ENCODE measurements at places on chromosomes 13 and 19.

GRCh38 chr19:32166238-32166637, 179.2 kb upstream of the ZNF507 start:
- no peak for DNase-seq

GRCh38 chr13:36341718-36342117, 4.5 kb downstream of the SPART start:
- DNase-seq, result no peak

DNA sequence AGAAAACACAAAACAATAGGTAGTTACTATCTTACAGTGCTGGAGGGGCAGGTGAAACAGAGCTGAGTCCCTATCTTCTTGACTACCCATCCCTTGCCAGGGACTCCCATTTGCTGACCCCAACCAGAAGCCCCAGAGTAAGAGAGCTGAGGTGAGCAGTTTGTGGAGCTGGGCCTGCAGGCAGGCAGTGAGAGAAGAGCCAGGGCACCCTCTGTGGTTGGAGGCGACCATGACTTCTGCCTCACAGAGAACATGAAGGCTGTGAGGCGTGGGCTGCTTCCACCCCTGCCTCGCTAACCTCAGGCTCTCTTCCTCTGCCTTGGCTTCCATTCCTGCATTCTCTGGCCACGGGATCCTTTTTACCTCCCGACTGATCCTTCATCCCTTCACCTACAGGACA, 47.5 kb upstream of the RNF113B start:
- no peak for DNase-seq

DNA sequence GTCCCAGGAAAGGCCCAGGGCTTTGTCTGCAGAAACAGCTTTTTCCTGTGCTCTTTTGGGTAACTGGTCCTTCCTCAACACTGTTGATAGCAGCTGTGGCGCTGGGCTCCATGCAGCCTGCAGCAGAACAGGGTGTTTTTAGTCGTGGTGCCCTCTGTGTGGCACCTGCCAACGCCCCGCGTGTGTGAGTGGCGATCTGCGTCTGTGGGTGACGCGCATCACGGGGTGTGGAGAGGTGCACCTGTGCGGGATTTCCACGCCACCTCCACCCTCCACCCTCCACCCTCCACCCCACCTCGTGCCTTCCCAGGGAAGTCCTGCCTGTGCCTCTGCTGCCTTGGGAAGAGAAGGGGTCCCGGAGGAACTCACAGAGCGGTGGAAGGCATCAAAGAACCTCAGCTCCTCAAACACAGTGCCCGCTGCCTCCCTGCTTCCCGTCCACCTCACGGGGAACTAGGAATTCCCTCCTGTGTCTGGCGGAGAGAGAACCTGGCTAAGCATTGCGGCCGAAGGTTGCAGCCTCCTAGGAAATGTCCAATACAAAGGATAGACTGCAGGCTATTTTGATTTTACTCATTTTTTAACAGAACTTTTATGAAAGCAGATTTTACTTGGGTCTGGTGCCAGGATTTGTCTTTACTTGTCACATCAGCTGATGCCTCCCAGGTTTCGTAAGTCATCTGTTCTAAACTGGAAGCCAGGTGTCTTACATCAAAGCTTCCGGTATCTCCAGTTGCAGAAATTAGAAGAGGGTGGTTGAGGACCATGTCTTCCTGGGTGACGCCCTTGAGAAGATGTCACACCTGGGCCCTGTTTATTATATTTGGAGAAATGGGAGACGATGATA, 84.0 kb downstream of the ATP11A start:
- DNase-seq, result no peak

DNA sequence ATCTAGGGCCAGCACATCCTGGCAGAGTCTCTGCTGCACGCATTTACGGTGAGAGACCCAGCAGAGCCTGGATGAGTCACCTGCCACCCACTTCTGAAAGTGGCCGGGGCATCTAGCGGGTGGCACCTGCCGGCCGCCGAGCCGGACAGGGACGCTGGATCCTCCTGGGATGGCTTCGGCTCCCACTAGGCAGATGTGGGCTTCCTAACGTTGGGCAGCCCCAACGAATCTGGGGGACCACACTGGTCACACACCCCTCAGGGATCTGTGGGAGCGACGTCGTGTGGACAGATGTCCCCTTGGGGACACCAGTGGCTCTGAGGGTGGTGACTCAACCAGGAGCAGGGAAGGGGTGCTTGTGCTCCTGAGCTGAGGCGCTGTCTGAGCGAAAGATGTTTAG, 32.2 kb downstream of the TMEM255B start:
- DNase-seq, result no peak

DNA sequence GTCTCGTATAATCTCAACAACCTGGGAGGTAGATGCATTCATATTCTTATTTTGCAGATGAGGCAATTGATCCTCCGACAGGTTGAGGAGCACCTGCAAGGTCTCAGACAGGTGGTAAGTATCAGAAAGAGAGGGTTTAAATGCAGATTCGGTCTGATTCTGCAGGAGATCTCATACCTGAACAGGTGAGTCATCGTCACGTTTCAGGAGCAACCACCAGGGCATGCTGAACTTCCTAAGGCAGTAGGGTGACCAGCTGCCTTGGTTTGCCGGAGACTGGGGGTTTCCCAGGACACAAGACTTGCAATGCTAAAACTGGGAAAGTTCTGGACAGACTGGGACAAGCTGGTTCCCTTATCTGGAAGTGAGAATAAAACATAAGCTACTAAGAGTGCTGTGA, 68.8 kb upstream of the TSHZ3 start:
- DNase-seq, result no peak

DNA sequence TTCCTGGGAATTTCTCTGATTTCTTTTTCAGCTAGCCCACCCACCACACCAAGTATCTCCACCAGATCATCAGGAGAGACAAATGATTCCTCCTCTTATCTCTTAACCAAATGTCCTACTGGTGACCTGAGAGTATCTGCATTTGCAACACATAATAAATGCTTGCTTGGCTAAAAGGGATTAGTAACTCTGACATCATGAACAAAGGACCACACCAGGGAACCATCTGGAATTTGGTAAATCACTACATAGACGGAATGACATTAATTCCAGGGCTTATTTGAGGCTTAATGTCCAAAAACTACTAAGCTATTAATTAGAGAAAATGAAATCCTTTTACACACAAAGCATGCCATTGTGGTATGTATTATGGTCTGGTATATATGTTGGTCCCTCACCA, 139.0 kb downstream of the RAP2A start:
- DNase-seq, result no peak

DNA sequence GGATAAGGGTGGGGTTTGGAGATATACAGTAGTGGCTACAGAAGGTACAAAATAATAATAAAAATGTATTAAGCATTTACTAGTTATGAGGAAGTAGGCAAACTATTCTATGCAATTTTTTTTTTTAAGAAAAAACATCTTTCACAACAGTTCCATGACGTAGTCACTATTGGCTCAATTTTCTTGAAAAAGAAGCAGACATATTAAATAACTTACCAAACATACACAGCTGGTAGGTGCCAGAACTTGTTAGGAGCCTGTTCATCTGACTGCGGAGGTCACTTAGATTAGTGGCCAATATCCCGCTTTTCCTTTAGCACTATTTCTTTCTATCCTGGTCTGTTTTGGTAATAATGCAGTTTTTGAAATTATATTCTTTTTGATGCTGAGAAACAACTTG, 593.5 kb downstream of the KCTD12 start:
- DNase-seq, result no peak

- DNase-seq, result no peak
Measured at GRCh38 chr19:51469162-51469561, 9.2 kb upstream of the CEACAM18 start.

DNA sequence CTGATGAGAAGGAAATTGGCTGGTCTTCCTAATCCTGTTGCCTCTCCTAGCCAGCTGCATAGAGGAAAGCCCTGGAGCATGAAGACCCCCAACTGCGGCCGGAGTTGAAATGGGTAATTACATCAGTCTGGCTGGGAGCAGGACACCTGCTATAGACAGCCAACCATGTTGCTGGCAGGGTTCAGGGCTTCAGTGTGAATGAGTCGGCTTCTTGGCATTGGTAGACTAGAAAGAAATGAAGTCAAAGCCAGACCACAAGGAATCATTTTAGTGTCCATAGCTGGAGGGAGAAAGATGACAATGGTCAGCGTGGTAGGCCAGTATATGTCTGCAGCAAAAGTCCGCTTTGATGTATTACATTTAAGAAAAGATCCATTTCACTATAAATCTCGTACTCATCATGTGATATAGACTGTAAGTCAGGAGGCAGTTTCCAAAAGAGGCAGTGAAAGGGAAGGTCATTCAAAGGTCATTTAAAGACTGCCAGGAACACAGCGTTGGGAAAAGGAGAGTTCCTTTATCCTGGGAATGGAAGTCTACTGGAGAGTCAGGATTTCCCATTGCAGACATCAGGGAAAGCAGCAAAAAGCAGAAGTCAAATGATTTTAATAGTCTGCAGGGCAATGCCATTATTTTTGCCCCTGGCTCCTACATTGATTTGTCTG, 262.7 kb downstream of the DNAJC15 start:
- DNase-seq, result no peak

DNA sequence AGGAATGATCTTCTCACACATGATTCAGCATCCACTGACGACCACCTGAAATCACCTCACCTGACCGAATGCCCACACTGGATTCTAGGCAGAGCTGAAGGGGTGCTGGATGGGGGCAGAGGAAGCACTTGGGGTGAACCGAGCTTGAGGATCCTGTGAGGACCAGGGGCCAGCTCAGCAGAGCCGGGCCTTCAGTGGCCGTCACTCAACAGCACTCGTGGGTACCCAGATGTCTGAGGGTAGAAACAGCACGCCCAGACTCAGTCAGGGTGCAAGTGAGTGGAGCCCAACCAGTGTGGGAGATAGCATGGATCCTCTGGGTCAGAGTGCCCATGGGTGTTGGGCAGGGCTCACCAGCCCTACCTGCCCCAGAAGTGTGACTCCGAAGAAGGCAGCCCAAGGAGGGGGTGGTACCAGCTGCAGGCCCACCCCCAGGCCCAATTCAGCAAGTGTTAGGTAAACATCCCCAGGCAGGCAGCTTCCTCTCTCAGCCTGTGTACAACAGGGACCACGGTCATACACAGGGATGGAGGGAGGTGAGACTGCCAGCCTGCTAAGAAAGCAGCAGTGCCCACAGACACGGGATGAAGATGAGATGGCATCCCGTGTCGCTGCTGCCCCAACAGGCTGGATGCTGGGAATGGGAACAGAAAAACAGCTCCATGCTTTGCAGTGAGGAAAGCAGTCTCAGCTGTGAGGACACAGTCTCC, 16.6 kb downstream of the GJA3 start:
- no peak for DNase-seq

- no peak for DNase-seq
Measured at GRCh38 chr13:108919036-108919907, 289.9 kb downstream of the MYO16 start.

DNA sequence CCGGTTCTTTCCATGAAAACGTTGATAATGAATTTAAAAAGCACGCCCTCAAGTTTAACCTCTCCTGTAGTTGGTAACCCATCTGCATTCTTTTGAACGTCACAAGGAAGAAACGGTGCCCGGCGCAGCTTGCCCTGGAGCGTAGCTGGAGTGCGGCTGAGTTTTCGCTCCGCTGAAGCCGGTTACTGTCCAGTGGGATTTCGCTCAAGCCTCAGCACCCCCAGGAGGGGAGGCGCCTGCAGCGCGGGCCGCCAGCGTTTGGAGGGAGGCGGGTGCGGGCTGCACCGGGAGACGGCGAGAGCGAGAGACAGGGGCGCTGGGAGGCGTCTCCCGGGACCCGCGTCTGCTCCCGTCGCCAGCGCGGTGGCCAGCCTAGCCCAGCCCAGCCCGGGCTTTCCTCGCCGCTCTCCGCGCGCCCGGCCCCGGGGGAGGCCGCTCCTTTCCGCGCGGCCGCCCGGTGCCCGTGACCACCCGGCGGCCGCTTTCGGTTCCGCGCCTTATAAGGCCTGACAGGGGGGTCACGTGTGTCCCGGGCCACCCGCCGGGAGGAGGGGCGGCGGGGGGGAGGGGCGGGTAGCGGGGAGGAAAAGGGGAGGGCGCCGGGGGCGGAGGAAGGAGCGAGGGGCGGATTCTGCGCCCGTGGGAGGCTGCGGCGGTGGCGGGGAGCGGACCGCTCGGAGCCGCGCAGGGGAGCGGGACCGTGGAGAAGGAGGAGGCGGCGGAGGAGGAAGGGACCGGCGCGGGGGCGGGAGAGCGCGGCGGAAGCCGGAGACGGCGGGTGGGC, 8.3 kb upstream of the DGKH start:
- DNase-seq, result peak; percentile 79

DNA sequence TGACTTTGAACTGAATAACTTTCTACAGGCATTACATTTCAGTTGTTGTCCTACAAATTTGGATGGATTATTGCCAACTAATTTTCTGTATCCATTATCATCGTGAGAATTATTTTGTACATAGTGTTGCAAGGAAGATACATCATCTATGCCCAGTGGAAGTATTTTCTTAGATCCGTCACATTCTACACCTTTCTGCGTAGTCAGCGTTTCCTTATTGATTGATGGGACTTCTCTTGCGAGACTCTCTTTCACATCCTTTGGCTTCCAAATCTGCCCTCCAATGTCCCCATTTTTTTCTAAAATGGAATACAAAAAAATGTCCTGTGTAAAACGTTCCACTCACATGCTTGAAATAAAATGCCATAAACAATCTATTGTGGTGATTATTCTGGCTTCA, 9.2 kb downstream of the ZIM3 start:
- no peak for DNase-seq

DNA sequence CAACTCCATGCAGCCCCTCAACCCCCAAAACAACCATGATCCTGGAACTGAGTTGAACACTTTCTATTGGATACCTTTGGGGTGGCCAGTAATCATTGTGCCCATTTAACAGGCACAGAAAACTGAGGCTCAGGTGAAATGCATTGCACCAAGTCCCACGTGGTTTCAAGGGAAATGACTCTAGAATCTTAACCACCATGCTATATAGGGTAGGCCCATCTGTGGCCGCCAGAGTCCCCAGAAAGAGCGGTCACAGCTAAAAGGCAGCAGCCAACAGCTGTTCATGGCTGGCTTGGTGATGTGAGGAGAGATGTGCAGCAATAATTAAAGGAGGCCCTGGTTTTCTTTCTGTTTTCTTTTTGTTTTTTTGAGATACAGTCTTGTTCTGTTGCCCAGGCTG, 2.6 kb downstream of the CNN1 start:
- DNase-seq, result no peak

DNA sequence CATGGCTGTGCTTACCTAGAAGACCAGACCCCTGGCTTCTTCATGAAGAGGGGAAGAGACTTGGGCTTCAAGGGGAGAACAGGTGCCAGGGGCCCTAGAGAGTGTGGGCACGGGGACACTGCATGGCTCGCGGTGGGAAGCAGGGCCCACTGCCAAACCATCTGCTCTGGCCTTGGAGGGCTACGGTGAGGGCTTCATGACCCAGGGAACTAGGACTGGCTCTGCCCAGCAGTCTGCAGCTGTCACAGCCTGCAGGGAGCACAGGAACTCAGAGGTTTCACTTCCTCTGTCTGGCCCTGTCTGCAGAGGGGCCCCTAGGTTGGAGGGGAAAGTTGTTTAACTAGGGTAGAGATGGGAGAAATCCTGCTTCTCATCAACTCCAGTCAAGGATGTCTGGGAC, 4.3 kb downstream of the ERCC1 start:
- DNase-seq, result no peak

Measured in caudate nucleus (tissue), 63 donors.